ENCODE measurements at places on chromosomes 6 and 20.

DNA sequence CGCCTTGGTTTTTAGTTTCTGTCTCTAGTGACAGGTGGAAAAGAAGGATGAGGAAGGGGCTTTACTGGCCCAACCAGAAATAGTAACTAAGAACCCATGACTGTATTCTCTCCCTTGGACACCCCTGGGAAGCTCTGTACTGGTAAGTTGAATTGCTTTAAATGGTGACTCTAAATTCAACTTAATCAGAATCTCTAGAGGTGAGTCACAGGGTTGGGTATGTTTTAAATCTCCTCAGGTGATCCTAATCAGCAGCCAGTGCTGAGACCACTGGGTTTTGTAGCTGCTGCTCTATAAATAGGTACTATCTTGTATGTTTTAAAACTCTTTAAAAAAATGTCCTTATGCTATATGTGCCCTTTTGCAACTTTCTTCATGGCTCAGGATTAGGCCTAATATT is 314.0 kb upstream of the ECI2 start:
- no peak for DNase-seq

- no peak for DNase-seq
Measured at GRCh38 chr6:143123941-143124340, 63.3 kb downstream of the AIG1 start.

GRCh38 chr20:55342822-55343221 is 662.5 kb downstream of the CBLN4 start:
- DNase-seq = no peak

DNA sequence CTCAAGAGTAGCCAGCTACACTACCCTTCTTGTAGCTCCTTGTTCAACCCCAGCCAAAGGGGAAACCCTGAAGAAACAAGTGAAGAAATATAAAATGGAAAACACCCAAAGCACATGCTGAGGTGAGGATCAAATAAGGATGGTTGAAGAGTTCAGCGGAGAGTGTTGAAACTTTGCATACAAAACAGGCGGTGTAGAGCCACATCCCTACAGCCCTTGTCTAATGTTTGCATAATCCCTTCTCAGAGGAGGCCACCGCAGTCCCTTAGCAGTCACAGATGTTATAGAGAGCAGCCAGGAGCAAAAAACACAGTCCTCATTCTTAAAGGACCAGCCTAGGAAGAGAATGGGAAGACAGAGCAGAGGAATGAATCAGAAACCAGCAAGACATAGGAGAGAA is 350.7 kb upstream of the SASH1 start:
- DNase-seq = no peak

DNA sequence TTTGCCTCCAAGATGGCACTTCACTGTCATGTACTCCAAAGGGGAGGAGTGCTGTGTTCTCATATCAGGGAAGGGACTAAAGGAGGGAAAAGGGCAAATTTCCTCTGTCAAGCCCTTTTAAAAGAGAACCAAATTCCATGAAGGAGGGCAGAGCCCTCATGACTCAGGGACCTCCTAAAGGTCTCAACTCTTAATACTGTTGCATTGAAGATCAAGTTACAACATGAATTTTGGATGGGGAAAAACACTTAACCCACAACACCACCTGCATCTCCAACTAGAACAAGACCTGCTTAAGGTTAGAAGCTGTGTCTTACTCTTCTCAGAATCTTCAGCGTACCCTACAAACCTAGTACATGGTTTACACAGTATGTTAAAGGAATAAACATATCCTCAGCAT is 23.7 kb upstream of the FBXO30 start:
- DNase-seq = peak; percentile 17

DNA sequence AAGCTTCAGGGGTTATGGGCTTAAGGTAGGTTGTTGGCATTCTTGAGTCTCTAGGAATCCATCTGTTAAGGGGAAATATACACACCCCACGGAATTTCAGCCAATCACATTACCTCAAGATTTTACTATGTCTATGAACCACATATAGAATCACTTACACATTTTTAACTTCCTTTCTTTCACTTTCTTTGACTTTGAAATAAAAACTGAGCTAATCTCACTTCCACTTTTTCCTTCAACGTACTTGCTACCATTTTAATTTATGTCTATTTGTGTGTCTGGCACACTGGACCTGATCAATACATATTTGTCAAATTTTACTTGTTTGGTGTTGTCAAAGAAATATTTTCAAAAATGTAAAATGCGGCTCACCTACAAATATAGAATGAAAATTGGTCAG is 545.4 kb upstream of the JAG1 start:
- DNase-seq = no peak

Data from EH (cell line).